Activated B cell treated with CpG ODN at 0.5 μM for 24 hours (primary cell): ENCODE measurements at places on chromosomes 3 and 15. TPM values are rescaled to one million over a fixed set of nuclear protein-coding genes. Genes with fewer than 3 reads are reported as not detected.

The GOLGA8O gene
- total RNA-seq: 0.89 and 1.2 TPM in 2 replicates

The MB21D2 gene
- 0.09 and 0.15 TPM in 2 replicates for total RNA-seq

The TNFAIP8L3 gene
- not detected in 2 replicates for total RNA-seq

The ROBO2 gene
- total RNA-seq: not detected in 2 replicates

The WDR72 gene
- total RNA-seq: not detected in 2 replicates

The RETNLB gene
- not detected in 2 replicates for total RNA-seq

The MDFIC2 gene
- not detected in 2 replicates for total RNA-seq

The EFCAB12 gene
- 1.8 and 2.1 TPM in 2 replicates for total RNA-seq

The RABL3 gene
- total RNA-seq: 29.7 and 29.9 TPM in 2 replicates

The KLHL40 gene
- not detected in 2 replicates for total RNA-seq

The CHDH gene
- 3.4 and 6.0 TPM in 2 replicates for total RNA-seq

The RCN2 gene
- 23.8 and 25.0 TPM in 2 replicates for total RNA-seq

The CLDN16 gene
- total RNA-seq: not detected in 2 replicates

The ALS2CL gene
- total RNA-seq: 1.6 and 1.8 TPM in 2 replicates

The SATB1 gene
- 23.0 and 30.8 TPM in 2 replicates for total RNA-seq

The UCN2 gene
- total RNA-seq: not detected in 2 replicates

The FAM107A gene
- total RNA-seq: not detected in 2 replicates

The ADAMTS17 gene
- 1.6 TPM in 1 of 2 replicates, not detected in the other for total RNA-seq

The IMPG2 gene
- total RNA-seq: 0.20 and 0.29 TPM in 2 replicates

The UNC45A gene
- 72.8 and 73.2 TPM in 2 replicates for total RNA-seq

The C3orf38 gene
- total RNA-seq: 36.5 and 40.3 TPM in 2 replicates

The CHRNA7 gene
- total RNA-seq: not detected in 2 replicates

The PGBD4 gene
- total RNA-seq: 4.8 and 5.3 TPM in 2 replicates

The POLQ gene
- total RNA-seq: 1.4 and 2.7 TPM in 2 replicates

The NMNAT3 gene
- 1.1 TPM in 2 replicates for total RNA-seq

The PIF1 gene
- total RNA-seq: 3.3 and 5.5 TPM in 2 replicates

The TMEM108 gene
- not detected in 2 replicates for total RNA-seq

The DZIP1L gene
- not detected in 2 replicates for total RNA-seq

The SLCO2A1 gene
- total RNA-seq: not detected in 2 replicates

The SEMA3G gene
- not detected in 2 replicates for total RNA-seq

The OXTR gene
- 2.0 and 2.5 TPM in 2 replicates for total RNA-seq

The NPAP1 gene
- total RNA-seq: not detected in 2 replicates

The GOLGA8G gene
- not detected in 2 replicates for total RNA-seq

The SRP14 gene
- total RNA-seq: 183 and 217 TPM in 2 replicates

The MCF2L2 gene
- 1.8 and 2.4 TPM in 2 replicates for total RNA-seq

The CPLX3 gene
- total RNA-seq: 0.20 and 0.22 TPM in 2 replicates

The SOX14 gene
- total RNA-seq: not detected in 2 replicates

The SMCO1 gene
- not detected in 2 replicates for total RNA-seq

The SENP7 gene
- 18.6 and 22.1 TPM in 2 replicates for total RNA-seq

The VGLL3 gene
- total RNA-seq: not detected in 2 replicates

The CRABP1 gene
- total RNA-seq: not detected in 2 replicates

The SPSB4 gene
- not detected in 2 replicates for total RNA-seq

The GASK1A gene
- total RNA-seq: not detected in 2 replicates

The MORC1 gene
- not detected in 2 replicates for total RNA-seq

The MTMR10 gene
- total RNA-seq: 39.3 and 42.5 TPM in 2 replicates

The LIPC gene
- total RNA-seq: not detected in 2 replicates

The PP2D1 gene
- total RNA-seq: not detected in 2 replicates

The FBN1 gene
- total RNA-seq: 0.62 and 1.1 TPM in 2 replicates

The FEZF2 gene
- total RNA-seq: not detected in 2 replicates

The RARB gene
- total RNA-seq: not detected in 2 replicates

The CP gene
- total RNA-seq: not detected in 2 replicates

The ACTC1 gene
- not detected in 2 replicates for total RNA-seq

The BTLA gene
- total RNA-seq: 49.8 and 53.2 TPM in 2 replicates
